ENCODE measurements at places on chromosomes 1 and 21. TPM values are rescaled to one million over a fixed set of nuclear protein-coding genes. Genes with fewer than 3 reads are reported as not detected.

Gene IL10
- not detected for total RNA-seq

Gene CASQ2
- total RNA-seq = under 0.01 TPM

Gene CD1E
- not detected for total RNA-seq

Gene CHAF1B
- 0.55 TPM for total RNA-seq
